Activated CD8-positive, alpha-beta memory T cell treated with anti-CD3 and anti-CD28 coated beads for 24 hours (primary cell): ENCODE measurements at places on chromosomes 12 and 14.

DNA sequence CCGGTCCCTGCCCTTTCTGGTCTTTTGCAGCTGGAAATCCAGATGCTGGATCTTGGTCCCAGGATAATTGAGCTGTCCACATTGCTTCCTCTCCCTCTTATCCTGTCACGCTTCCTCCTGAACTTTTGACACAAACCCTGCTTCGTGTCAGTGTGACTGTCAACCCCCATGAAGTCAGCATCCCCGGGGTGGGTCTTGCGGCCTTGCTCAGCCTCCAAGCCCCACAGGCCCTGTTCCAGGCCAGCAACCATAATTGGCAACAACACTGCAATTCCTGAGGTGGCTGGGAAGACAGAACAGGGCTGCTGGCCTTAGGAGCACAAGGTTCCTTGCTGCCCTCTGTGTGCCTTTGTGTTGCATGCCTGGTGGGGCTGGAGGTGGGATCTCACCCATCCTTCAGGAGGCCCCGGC lies 74.9 kb downstream of the NTF3 start:
- DNase-seq = no peak

DNA sequence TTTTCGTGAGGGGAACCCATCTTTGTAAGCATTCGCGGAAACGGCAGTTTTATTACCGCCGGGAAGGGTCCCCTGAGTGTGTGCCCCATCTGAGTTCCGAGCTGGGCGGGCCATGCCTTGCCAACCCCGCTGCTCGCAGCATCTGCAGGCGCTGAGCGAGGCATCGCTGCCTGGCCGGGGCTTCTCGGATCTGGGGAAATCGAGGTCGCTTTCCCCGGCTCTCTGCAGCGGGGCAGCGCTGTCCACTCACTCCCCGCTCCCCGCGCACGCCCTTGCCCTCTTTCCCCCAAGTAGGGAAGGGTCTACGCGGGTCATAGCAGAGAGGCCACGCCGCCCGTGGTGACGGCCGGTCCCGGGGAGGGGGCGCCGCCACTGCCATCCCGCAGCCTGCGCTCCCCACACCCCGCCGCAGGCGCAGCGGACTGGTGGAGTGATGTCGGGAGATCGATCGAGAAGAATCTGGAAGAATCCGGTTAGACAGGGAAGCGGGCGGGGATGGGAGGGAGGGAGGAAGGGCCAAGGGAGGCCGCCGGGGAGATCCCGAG lies 507 bp upstream of the FKBP4 start:
- peak; percentile 80 for DNase-seq

- DNase-seq = no peak
Observed at GRCh38 chr12:49895773-49896172, 7.9 kb downstream of the FAIM2 start.

GRCh38 chr12:91577586-91578539 lies 395.2 kb upstream of the DCN start:
- no peak for DNase-seq

GRCh38 chr12:9115731-9116559 lies at the start of gene A2M:
Gene A2M, minus strand, starts transcription at chr12:9115919. Its CDS starts 70 bp downstream, at chr12:9115849.
- no peak for DNase-seq
